ENCODE measurements at places on chromosomes 6 and 20. TPM values are rescaled to one million over a fixed set of nuclear protein-coding genes. Genes with fewer than 3 reads are reported as not detected.

Gene TBX18
- 2.8 TPM for total RNA-seq

Gene BEND3
- total RNA-seq = 2.5 TPM

Gene RNF182
- not detected for total RNA-seq

Gene LRRC73
- total RNA-seq = 1.4 TPM

Gene RUNX2
- 3.7 TPM for total RNA-seq

Gene ACSS1
- 97.3 TPM for total RNA-seq

Gene F13A1
- total RNA-seq = 75.3 TPM

GRCh38 chr20:23632711-23633573, 4.8 kb downstream of the CST3 start:
- no peak for DNase-seq

DNA sequence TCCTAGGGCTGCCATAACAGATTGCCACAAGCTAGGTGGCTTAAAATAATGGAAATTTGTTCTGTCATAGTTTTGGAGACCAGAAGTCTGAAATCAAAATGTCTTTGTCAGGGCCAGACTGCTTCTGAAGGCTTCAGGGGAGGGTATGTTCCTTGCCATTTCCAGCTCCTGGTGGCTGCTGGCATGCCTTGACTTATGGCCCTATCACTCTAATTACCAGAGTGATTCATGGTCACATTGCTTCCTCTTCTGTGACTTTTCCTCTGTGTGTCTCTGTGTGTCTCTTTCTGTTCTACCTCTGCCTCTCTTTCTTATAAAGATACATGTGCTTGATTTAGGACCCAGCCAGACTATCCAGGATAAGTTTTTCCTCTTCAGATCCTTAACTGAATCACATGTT, 635.2 kb upstream of the IMPG1 start:
- no peak for DNase-seq

- DNase-seq = no peak
These were observed 116.7 kb downstream of the SULF2 start for GRCh38 chr20:47668313-47669151.

- no peak for DNase-seq
These were observed 39.7 kb downstream of the SYNJ2 start for GRCh38 chr6:158021376-158021775.

DNA sequence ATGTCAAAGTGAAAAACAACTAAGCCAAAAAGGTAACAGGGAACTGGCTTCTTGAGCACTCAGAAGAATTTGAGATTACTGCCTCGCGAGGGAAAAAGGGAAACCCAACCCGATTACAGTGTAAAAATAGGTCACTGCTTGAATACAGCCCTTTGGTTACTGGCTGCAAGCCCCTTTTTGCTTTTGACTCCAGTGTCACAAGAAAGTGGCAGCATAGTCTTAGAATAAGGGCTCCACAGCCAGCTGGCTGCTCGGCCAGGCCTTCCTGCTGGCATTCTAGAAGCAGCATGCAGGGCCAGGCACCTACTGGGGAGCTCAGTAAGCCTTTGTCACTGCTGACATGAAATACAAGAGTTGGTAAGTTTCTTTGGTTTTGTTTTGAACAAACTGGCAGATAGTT, 83.0 kb downstream of the ZHX3 start:
- DNase-seq = no peak

- DNase-seq = no peak
These were observed 37.5 kb downstream of the YTHDF1 start for GRCh38 chr20:63178446-63178820.

Data from adrenal gland (tissue), 19 donors.